ENCODE measurements at places on chromosomes 1 and 21.

DNA sequence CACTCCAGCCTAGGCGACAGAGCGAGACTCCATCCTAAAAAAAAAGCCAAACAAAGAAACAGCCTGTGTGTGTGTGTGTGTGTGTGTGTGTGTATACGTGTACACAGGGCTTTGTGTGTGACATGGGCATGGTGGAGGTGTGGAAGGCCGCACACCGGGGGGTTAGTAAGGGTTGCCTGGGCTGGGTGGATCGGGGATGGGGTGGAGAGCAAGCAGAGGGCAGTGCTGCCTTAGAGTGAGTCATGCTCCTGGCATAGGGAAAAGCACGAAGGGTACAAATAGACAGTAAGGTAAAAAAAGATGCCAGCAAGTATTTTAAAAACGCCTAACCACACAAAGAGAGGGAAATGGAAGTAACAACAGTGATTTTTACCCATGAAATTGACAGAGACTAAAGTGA lies 6.2 kb downstream of the PRMT2 start:
- no peak for DNase-seq

DNA sequence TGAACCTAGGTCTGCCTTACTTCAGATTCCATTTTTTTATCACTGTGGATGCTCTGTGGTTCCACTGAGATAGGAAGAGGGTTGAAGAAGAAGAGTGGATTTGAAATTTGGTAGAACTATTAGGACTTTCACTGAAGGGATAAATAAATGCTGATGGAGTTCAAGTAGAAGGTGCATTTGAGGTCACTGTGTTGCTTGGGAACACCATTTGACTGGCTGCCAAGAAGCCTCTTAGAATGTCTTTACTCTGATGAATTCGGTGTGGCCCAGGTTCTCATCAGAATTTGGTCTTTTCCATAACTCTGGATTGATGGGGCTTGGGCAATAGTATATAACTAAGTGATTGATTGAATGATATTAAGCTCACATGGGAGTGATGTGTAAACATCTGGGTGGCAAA lies 11.9 kb downstream of the XPR1 start:
- no peak for DNase-seq

- no peak for DNase-seq
These were observed 552 bp upstream of the GPR157 start for GRCh38 chr1:9129266-9130041.

DNA sequence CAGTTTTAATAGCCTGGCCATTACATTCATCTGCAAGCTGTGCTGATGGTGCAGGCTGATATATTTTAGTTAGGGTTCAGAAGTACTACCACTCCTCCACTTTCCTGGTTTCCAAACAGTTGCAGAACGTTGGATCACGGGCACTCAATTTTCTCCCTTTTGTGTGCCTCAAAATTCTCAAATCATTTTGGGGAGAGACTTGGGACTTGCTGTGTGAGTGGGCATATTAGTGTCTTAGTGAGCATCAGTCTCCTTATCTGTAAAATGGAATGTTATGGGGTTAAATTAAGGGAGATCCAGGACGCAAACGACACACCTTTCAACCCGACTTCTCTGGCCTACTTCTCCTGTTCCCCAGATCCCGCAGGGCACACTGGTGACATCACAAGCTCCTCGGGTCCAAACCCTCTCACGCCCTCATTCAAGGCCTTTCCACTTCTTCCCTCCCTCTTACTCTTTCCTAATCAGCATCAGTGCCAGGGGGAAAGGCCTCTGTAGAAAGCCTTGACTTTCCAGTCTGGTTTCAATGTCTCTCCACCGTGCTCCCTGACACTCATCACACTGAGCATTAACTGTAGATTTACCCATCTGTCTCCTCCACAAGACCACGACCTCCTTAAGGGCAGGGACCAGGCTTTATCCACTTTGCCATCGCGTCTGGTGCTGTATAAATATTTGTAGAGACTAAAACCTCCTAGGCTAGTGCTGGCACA lies 1.2 kb downstream of the PIGP start:
- no peak for DNase-seq

- no peak for DNase-seq
These were observed 3.5 kb upstream of the TMCO2 start for GRCh38 chr1:40244138-40244744.

DNA sequence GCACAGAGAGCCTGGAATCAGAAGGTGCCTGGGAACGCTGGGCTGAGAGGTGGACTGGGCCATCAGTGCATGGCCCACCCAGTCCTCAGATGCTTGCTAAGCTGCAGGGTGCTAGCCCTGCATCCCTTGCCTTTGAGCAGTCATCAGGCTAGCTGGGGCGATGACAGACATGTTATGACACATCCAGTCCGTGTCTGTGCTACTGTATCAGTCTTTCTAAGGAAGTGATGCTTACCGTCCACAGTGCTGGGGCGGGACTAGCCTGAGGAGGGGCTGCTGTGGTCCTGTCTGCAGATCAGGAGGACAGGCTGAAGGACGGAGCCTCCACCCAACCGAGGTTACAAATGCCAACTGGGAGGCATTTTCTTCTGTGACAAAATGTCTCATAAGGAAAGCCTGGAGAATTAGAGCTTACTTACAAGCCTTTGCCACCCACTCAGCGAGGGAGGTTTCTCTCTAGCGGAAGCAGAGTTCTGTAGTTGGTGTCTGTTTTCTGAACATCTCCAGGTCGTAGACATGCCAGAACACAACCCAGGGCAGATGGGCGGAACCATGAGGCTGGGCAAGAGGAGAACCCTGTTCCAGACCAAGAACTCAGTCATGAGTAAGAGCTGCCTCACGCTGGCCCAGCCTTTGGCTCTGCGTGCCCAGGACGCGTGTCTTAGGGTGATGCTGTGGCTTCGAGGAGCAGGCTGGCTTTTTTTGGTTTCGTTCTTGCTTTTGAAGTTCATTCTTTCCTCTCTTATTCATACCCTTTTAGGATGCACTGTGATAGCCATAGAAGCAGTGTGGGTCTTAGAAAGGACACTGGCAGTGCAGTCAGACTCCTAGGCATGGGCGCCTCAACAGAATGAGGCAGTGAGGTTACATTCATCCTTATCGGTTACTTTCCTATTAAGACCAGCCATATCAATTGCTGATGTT lies 14.3 kb downstream of the SLFNL1 start:
- no peak for DNase-seq

DNA sequence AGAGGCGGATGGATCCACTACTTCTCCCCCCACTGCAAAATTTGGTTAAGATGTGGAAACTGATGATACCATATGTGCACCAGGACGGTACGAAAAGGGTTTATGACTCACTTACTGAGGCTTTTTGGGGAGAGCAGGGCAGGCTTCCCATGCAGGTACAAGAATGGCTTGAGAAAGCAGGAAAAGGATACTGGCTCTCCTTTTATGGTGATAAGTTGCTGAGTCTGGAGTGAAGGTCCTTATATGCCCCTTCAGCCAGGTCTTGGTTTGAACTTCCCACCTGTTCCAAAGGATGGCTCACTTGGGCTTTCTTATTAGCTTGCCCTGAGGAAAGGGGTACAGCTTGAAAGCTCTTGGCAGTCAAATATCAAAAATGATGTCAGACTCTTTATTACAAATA lies 23.1 kb downstream of the MPZL1 start:
- DNase-seq, result no peak
